Caco-2 (cell line): ENCODE measurements at places on chromosomes 16 and 17. TPM values are rescaled to one million over a fixed set of nuclear protein-coding genes. Genes with fewer than 3 reads are reported as not detected.

DNA sequence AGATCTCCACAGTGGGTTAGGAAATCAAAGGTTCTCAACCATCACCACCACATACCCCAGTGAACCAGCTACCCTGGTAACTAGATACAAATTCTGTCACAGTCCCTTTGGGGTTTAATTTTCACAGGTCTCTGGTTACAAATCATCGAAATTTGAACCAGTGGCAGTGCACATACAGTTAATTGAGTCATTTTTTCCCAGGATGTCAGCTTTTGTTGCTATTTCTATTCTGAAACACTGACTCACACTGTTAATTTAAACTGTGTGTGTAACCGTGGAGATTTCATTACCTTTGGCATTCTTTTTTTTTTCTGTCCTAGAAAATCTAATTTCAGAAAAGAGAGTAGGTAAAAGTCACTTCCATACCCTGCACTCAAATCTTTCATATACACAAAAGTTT, 511.5 kb downstream of the TOX3 start:
- H3K4me1 ChIP-seq = no peaks in the 10 kb centered on the region
- no peaks in the 10 kb centered on the region for H3K27me3 ChIP-seq
- H3K4me3 ChIP-seq = no peak overlapping the region
- H3K27ac ChIP-seq = no peak overlapping the region
- no peaks in the 10 kb centered on the region for H3K36me3 ChIP-seq
- DNase-seq = no peak

GRCh38 chr17:34883106-34884000, 77.9 kb downstream of the CCT6B start:
- no peaks in the 10 kb centered on the region; the same call in 1 of the 2 replicates for H3K27me3 ChIP-seq
- H3K4me1 ChIP-seq = no peaks in the 10 kb centered on the region
- no peaks in the 10 kb centered on the region for H3K36me3 ChIP-seq
- no peak overlapping the region for H3K4me3 ChIP-seq

Gene CCL17
- not detected in 2 replicates for total RNA-seq

DNA sequence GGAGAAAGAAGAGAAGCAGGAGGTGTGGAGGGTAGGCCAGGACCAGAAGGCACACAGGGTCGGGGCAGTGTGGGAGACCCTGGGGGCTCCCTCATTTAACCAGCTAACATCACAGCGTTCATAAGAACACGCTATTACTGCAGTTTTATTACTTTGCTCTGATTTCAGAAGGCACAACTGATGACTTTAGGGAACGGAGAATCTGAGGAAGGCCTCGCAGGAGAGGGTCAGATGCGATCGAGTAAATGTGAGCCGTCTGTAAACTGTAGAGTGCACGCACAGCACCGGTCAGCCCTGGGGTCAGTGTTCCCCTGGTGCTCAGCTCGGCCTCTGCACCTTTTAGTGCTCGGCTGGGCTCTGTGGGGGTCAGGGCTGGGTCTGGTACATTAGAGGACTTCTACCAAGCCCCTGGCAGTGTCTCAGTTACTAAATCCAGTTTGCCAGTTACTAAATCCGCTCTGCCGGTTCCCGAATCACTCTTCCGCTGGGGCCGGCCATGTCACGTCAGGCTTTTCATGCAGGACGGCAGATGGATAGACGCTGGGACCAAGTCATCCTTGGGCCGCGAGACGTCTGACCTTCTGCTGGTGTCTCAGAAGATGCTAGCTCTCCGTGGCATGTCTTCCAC, 325.9 kb downstream of the SEC14L1 start:
- H3K36me3 ChIP-seq = no peaks in the 10 kb centered on the region; the same call in 1 of the 2 replicates
- no peak overlapping the region for H3K4me3 ChIP-seq
- H3K4me1 ChIP-seq = peaks cover 30% of the 10 kb centered on the region
- peak overlapping the region; percentile 51 for H3K27ac ChIP-seq
- DNase-seq = no peak

DNA sequence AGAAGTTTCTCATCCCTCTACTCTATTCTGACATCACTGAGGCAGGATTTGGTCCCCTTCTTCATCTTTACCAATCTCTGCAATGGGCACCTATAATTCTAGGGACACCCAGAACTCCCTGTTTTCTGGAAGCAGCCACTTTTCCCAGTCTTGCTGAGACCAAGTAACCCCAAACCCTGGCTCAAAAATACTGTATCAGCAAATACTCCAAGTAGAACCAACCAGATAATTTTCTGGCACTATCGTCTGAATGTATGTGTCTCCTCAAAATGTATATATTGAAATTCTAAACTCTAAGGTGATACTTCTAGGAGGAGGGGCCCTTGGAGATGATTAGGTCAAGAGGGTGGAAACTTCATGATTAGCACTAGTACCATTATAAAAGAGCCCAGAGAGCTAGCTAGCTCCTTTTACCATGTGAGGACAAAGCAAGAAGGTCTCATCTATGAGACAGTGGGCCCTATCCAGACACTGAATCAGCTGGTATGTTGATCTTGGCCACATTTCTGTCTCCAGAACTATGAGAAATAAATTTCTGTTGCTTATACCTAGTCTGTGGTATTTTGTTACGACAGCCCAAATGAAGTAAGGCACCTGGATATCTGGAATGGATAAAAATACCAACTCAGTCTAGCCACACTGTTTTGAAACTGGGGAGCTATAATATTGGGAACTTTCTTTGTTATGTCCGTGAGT, 464.4 kb downstream of the CDH11 start:
- DNase-seq = no peak
- H3K4me1 ChIP-seq = no peaks in the 10 kb centered on the region
- H3K4me3 ChIP-seq = no peak overlapping the region
- H3K27me3 ChIP-seq = no peaks in the 10 kb centered on the region
- H3K36me3 ChIP-seq = no peaks in the 10 kb centered on the region
- H3K27ac ChIP-seq = no peak overlapping the region

GRCh38 chr16:20916289-20916688, 15.7 kb downstream of the LYRM1 start:
- H3K4me3 ChIP-seq = no peak overlapping the region
- H3K27ac ChIP-seq = peak overlapping the region; percentile 65
- H3K4me1 ChIP-seq = no peaks in the 10 kb centered on the region
- no peaks in the 10 kb centered on the region for H3K27me3 ChIP-seq
- DNase-seq = no peak
- no peaks in the 10 kb centered on the region for H3K36me3 ChIP-seq

GRCh38 chr17:45022655-45023339, 28.6 kb downstream of the DCAKD start:
- H3K36me3 ChIP-seq = no peaks in the 10 kb centered on the region
- no peak for DNase-seq
- peaks cover 18% of the 10 kb centered on the region for H3K4me1 ChIP-seq
- H3K27ac ChIP-seq = no peak overlapping the region
- H3K27me3 ChIP-seq = no peaks in the 10 kb centered on the region
- no peak overlapping the region for H3K4me3 ChIP-seq

DNA sequence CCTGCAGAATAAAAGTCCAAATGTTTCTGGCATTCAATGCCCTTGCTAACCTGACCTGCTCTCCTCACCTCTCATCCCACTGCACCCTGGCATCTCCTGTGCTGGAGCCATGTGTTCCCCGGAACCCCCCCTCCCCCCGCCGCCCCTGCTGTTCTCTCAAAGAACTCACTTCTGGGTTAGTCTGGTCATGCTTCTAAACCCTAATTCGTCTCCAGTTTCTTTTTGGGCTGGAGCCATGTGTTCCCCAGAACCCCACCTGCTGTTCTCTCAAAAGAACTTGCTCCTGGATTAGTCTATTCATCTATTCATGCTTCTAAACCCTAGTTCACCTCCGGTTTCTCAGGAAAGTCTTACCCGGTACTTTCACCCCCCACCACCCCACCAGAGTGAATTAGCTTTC, 808 bp upstream of the ALOX15 start:
- H3K4me1 ChIP-seq = 0 out of 2 replicates have a peak, but pooled peaks cover 4% of the 10 kb centered on the region
- no peak overlapping the region for H3K27ac ChIP-seq
- DNase-seq = no peak
- H3K4me3 ChIP-seq = no peak overlapping the region
- peaks cover 1% of the 10 kb centered on the region; the same call in 1 of the 2 replicates for H3K27me3 ChIP-seq

Gene KRT9
- not detected in 2 replicates for total RNA-seq

DNA sequence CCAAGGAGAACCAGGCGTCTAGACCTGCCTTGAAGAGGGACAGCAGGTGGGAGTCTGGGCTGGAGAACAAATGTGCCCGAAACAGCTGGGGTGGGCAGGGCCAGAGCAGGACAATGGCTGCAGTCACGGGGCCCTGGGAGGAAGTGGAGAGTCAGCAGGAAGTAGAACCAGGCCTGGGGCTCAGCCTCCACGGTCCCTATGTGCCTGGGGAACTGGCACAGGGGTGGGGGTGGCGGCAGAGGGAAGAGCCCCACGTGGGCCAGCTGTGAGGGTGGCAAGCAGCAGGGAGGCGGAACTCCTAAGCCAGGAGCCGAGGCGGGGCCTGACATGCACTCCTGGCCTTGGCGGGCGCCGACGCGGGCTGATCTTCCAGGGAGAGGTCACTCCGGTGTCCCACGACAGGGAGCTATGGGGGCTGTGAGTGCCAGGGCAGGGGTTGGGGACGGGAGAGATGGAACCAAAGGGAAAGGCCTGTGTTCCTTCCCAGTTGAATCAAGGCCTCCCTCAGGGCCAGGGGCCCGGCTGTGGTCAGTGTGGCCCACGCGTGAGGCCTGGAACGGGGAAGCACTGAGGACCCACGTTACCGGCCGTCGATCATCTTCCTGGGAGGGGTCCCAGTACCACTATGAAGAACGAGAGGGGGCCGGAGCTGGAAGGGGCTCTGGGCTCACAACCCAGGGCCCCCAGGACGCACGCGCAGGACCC, 42.7 kb downstream of the TIMM22 start:
- no peaks in the 10 kb centered on the region for H3K27me3 ChIP-seq
- H3K36me3 ChIP-seq = no peaks in the 10 kb centered on the region
- H3K4me3 ChIP-seq = no peak overlapping the region
- DNase-seq = no peak

- no peaks in the 10 kb centered on the region for H3K4me1 ChIP-seq
- H3K4me3 ChIP-seq = no peak overlapping the region
- no peaks in the 10 kb centered on the region for H3K36me3 ChIP-seq
- no peak for DNase-seq
These were observed 2.8 kb downstream of the ZPBP2 start for GRCh38 chr17:39870776-39871175.

GRCh38 chr17:63338272-63338671, 107.8 kb downstream of the CYB561 start:
- H3K27ac ChIP-seq = no peak overlapping the region
- H3K27me3 ChIP-seq = no peaks in the 10 kb centered on the region
- no peaks in the 10 kb centered on the region for H3K36me3 ChIP-seq
- no peak for DNase-seq
- no peaks in the 10 kb centered on the region for H3K4me1 ChIP-seq

Gene TLCD2
- total RNA-seq = 10.1 and 12.0 TPM in 2 replicates

DNA sequence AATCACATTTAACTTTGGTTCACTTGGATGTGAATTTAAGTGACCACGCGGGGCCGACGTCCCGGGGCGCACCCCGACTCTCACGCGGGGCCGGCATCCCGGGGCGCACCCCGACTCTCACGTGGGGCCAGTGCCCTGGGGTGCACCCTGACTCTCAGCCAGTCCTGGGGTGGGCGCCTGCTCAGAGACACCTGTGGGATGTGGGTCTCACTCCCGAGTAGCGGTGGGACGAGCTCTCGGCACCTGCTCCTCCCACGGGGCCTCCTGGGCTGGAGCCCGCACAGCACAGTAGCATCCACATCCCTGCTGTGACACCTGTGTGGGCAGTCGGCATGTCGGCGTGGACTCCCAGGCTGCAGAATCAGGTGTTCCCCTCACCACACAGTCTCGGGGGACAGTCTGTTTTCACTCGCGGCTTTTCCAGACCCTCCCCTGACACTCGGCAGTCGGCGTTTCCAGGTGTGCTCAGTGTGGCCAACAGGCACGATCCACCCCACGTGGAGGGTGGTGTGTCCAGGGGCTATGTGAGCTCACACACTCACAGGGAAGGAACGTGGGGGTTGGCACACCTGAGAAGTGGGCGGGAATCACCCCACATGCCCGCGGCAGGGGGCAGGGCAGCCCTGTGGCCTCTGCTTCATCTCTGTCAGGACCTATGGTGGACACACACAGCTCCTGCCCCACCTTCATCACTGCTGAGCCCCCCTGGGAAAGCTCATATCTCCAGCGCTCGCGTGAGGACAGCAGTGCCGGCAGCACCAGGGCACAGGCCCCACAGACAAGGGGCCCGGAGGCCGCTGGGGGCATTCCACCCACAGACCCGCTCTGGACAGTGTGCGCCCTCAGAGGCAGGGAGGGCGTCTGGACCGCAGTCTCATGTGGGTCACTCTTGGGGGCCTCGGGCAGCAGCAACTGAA, 51.8 kb downstream of the LMF1 start:
- no peaks in the 10 kb centered on the region for H3K27me3 ChIP-seq
- no peak for DNase-seq
- no peaks in the 10 kb centered on the region for H3K4me1 ChIP-seq
- H3K4me3 ChIP-seq = no peak overlapping the region

Gene MT2A
- 4.3 and 10.5 TPM in 2 replicates for total RNA-seq
